ENCODE measurements at places on chromosomes 2 and 18.

DNA sequence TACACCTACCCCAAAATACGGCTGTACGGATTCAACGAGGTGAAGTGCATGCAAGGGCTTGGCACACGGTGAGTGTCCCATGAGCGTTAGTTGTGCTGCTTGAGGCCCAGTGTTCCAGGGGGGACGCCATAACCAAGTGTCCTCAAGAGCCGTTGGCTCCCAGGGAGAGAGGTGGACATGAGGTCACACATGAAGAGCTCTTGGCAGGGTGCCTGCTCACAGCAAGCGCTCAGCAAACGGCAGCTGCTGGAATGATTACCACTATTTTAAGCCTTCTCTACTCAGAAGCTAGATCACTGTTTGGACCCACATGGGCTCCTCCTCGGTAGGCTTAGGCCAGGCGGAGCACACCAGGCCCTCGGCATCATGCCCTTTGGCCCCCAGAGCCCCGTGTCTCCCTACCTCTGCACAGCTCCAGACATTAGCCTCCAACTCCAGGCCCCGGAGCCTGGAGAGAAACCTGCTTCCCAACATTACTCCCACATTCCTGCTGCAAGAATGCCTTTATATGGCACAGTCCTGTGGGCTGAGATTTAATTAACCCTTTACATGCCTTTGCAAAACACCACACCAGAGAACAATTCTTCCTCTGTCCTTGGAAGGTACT lies 68.4 kb upstream of the PPP1CB start:
- DNase-seq = no peak

GRCh38 chr2:45458909-45459563 lies 152.0 kb downstream of the SRBD1 start:
- DNase-seq = no peak

GRCh38 chr2:104873689-104874054 lies 19.8 kb downstream of the POU3F3 start:
- DNase-seq = no peak

- peak; percentile 8 for DNase-seq
Measured at GRCh38 chr2:113755835-113756354, 547 bp downstream of the SLC35F5 start.

DNA sequence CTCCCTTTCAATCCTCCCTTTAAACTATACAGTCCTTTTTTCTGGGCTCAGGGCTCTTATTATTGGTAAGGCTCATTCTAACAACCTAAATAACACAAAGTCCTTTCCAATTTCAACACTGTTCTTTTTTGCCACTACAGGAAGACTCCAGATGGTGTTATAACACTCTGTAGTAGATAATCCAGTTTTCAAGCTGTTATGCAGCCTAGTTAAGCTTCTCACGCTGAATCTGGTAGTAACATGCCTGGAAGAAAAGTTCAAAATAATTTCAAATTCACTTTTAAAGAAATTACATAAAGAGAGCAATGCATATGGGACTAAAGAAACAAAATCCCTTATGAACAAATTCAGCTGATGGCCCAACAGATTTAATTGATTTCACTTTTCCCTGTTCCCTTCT lies 3.2 kb upstream of the MPP4 start:
- no peak for DNase-seq

DNA sequence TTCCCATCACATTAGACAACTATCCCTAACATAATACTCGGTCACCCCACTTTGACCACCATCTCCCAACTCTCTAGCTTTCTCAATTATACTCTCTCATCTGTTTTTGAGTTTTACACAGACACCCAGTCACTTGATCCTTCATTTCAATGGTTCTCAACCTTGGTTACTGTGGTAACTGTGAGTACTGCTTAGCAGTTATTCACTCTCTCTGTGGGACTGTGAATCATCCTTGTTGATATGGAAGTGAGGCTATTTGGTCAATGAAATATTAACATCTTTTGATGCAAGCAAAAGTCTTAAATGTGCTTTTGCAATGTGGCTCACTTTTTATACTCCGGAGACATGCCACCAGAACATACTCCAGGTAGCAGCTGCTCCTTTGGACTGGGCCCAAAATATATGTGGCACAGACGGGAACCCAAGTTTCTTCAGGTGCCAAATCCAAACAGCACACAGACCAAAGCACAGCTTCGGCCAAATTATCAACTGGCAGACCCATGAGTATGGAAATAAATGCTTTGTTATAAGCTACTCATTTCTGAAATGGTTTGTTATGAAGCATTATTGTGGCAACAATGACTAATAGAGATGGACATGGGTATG lies 75.0 kb upstream of the SLC25A52 start:
- no peak for DNase-seq

GRCh38 chr2:61633250-61633649 lies 95.1 kb upstream of the XPO1 start:
- no peak for DNase-seq

GRCh38 chr2:149221898-149222297 lies 108.5 kb upstream of the LYPD6 start:
- no peak for DNase-seq

DNA sequence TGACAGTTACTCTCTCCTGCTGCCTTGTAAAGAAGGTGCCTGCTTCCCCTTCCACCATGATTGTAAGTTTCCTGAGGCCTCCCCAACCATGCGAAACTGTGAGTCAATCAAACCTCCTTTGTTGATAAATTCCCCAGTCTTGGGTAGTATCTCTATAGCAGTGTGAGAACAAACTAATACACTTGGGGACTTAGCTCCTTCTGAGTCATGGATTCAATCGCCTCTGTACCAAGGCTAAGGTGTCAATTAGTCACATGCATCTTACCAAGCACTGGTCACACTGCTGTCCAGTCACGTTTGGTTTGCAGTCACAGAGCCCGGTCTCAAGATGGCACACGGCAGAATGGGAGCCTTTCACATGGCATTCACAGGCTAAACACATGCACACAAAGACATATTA lies 100.6 kb downstream of the LAMA1 start:
- no peak for DNase-seq

DNA sequence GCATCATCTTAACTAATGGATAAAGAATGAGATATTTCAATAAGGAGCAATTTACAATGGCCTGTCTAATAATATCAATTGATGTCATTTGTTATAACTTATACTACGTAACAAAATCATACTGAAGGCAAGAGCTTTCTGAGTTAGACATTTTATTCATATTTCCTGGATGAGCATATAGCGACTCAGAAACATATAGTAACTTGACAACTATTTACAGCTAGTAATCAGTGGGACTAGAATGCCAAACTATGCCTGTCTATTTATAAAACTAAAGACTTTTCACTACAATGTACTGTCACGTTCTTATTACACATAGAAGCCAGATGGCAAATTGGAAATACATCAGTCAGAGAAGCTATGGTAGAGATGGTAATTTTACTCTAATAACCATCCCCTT lies 766.2 kb upstream of the TMEFF2 start:
- no peak for DNase-seq

GRCh38 chr18:25075783-25076182 lies 276.2 kb downstream of the ZNF521 start:
- no peak for DNase-seq

DNA sequence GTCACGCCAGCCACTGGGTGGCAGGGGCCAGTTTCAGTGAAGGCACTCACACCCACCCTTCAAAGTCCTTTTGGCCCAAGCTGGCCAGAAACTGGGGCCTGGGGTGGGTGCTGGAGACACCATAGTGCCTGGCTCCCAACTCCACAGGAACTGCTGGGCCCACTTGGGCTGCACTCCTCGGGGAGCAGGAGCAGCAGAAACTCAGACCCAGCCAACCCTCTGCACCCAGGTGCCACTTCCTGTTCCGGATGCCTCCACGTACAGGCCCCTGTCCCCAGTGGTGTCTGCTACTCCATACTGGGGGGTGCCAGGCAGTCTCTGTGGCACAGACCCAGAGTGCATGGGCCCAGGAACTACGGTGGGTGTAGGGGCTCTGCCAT lies 42.5 kb upstream of the ZNF519 start:
- no peak for DNase-seq

DNA sequence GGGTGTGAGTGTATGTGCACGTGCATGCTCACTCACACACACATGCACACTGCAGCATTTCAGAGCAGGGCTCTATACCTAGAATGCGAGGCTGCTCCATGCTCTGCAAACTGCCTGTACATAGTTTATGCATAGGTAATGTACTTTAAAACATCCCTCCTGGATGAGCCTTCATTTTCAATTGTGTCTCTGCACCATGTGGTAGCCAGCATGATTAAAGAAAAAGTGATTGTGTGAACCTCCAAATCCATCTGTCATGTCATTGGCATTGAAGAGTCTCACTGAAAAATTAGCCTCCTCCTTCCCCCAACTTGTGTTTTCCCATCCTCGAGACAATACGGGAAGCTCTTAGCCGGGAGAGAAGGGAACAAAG lies 120.9 kb upstream of the SPATS2L start:
- no peak for DNase-seq

- no peak for DNase-seq
Measured at GRCh38 chr2:173290046-173290445, 64.6 kb upstream of the CDCA7 start.

DNA sequence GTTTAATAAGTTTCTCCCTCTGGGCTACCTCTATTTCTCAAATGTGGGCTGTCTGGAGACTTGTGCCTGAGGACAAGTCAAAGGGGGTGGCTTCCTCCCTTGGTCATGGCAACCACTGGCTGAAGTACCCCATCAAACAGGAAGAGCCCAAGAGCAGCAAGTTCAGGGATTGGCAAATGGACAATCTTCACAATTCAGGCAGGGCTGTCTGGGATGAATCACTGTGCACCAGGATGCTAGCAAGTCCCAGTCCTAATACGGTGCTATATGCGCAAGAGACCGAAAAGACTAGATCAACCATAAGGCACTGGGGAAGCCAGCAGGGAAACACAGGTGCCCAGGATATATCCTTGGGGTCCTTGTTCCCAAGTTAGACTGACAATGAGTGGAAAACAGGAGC lies 75.5 kb downstream of the ANTXR1 start:
- no peak for DNase-seq

Data from T-helper 1 cell (primary cell).